ENCODE measurements at places on chromosomes 7 and 10.

DNA sequence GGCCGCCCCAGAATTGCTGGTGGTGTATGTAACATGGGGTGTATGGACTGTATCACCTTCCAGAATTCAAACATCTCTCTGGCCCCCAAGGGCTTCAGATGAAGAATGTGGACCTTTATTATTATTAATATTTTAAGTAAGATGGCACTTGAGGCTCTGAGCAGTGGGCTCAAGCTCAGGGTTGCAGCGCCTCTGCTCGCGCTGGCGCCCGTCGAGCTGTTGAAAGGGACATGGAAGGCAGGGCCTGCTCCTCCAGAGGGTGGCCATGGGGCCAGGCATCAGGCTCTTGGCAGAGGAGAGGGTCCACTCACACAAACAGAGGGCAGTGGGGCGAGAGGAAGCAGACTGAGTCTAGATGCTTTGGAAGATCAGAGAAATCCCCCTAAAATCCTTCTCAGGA lies 120.2 kb downstream of the NT5C2 start:
- DNase-seq, result no peak

- no peak for DNase-seq
Observed at GRCh38 chr10:74824184-74824899, 2.1 kb upstream of the KAT6B start.

GRCh38 chr10:105347487-105347886 lies 706.4 kb downstream of the SORCS3 start:
- DNase-seq, result no peak

GRCh38 chr7:80720146-80720545 lies 81.7 kb downstream of the CD36 start:
- DNase-seq, result no peak

- no peak for DNase-seq
Observed at GRCh38 chr10:124349231-124349995, 69.3 kb downstream of the OAT start.

DNA sequence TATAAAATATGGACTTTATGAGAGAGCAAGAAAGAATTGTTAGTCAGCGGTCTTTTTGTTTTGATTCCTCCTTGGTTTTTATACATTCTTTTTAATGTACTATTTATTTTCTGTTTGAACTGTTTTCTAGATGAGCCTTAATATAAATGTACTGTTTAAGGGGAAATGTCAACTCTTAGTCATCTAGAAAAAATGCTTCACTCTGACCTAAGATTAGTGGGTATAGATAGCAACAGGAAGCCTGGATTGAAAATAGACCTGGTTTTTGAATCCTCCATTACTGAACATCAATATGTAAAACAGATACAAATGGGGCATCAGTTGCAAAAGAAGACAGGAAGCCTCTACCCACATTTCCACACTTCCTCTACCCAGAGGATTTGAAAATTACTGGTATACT lies 87.8 kb downstream of the CHRM2 start:
- no peak for DNase-seq

GRCh38 chr10:3292636-3293035 lies 120.1 kb upstream of the PITRM1 start:
- DNase-seq, result no peak

GRCh38 chr10:48881937-48882336 lies 57.7 kb downstream of the LRRC18 start:
- DNase-seq, result no peak
